GM23338 (cell line): ENCODE measurements at places on chromosomes 13 and 19. TPM values are rescaled to one million over a fixed set of nuclear protein-coding genes. Genes with fewer than 3 reads are reported as not detected.

ZNF91 gene
- 45.1 and 51.6 TPM in 2 replicates for total RNA-seq

POU2F2 gene
- 2.3 and 2.4 TPM in 2 replicates for total RNA-seq

- DNase-seq, result no peak
Observed at GRCh38 chr19:45742969-45743368, 9.7 kb downstream of the MEIOSIN start.

DNA sequence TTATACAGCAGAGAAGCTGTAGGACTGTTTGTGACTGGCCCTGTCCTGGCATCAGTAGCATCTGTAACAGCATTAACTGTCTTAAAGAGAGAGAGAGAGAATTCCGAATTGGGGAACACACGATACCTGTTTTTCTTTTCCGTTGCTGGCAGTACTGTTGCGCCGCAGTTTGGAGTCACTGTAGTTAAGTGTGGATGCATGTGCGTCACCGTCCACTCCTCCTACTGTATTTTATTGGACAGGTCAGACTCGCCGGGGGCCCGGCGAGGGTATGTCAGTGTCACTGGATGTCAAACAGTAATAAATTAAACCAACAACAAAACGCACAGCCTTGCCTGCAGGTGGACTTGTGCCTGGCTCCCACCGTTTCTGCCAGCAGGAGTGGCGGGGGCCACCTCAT is 27.3 kb upstream of the LDLR start:
- no peak for DNase-seq

DNA sequence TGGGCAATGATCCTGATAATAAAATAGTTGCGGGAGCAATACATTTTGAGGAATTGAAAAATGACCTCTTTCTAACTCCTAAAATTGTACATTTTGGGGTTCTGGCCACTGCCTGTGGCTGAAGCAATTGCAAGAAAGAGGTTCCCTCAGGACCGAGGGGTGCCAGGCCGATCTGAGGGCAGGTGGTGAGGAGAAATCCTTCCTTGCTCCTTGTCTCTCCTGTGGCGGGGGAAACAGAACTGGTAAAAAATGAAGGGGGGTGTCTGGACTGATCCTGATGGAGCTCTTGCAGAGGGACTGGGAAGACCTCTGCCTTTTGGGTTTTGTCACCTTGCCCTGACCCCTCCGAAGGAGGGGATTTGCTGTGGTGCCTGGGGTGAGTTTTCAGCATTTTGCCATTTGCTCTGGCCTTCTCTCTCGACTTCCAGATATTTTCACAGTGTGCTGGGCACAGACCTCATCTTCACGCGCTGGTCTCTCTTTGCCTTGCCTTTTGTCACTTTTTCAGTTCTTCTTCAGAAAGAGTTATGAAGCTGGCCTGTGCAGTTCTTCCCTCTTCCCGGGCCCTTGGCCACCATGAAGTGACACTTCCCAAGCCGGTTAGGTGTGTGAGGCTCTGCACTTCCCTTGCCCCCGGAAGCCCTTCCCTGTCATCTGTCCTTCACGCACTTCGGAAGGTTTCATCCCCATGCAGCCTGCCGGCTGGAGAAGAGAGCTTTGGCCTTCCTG is 22.2 kb downstream of the NFIX start:
- DNase-seq, result peak; percentile 66
